Stimulated activated CD4-positive, alpha-beta T cell treated with anti-CD3 and anti-CD28 coated beads, Interleukin-2, amount 100 ng/mL, for 24 hours (primary cell): ENCODE measurements at places on chromosomes 12 and 14.
A peak's percentile ranks its signal among the peaks of the same experiment; 100 is the strongest.

DNA sequence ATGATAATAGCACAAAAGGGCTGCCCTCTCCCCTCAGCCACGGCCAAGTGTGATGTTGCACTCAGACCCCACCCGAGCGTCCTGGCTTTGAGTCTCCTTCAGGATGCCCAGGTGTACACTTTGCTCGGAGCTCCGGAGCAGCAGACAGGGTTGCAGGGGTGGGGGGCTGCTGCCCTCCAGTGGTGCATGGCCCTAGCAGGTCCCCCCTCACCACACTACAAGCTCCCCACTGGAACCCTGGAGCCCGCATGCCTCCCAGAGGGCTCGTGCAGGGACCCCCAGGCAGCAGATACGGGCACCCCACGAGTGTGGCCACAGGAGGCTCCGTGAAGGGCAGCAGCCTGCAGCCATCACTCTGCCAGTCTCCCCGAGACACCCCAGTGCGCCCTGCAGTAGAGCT is 69.9 kb upstream of the C14orf180 start:
- no peak for DNase-seq

DNA sequence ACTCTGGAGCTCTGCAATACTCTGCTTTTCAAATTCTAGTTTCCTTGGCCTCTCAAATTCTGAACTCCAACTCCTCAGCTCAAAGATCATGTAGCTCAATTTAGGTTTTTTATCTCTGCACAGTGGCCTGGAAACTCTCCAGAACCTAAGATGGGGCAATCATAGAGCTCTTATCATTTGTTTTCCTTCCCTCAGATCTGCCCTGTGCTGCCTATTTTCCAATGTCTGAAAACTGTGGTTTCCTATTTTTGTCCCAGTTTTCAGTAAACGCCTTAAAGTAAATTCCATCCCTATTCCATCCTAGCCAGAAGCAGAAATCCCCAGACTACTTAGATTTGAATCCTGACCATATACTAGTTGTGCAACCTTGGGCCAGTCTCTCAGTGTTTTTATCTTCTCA is 73.2 kb downstream of the CEP83 start:
- no peak for DNase-seq

- DNase-seq = no peak
Observed at GRCh38 chr14:100609331-100609870, 22.2 kb upstream of the BEGAIN start.

- no peak for DNase-seq
Observed at GRCh38 chr12:12977231-12977630, 22.8 kb downstream of the HEBP1 start.

GRCh38 chr12:92543840-92544239 is 158.9 kb upstream of the PLEKHG7 start:
- no peak for DNase-seq

DNA sequence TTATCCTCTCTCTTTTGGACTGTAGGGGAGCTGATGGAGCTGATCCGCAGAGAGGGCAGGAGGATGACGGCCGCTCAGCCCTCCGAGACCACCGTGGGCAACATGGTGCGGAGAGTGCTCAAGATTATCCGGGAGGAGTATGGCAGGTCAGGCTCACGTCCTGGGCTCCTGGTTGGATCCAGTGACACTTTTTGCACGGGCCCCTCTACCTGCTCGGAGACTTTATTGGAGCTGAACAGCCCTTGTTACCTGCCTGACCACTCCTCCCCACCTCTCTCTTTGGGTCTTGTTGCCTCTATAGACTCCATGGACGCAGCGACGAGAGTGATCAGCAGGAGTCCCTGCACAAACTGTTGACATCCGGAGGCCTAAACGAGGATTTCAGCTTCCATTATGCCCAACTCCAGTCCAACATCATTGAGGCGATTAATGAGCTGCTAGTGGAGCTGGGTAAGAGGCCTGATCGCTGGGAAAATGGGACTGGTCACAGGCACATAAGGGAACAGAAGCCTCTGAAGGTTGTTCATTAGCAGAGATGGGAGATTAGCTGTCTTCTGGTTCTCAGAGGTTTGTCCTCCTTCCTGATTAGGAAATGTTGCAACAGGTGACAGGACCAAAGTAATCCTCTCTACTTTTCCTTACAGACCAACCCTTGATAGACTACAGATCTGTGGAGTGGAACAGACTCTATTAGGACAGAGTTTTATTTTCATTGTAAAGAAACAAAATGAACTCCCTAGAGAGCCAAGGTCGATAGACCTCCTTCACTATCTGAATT is 718 bp downstream of the EIF2B2 start:
- DNase-seq = no peak

DNA sequence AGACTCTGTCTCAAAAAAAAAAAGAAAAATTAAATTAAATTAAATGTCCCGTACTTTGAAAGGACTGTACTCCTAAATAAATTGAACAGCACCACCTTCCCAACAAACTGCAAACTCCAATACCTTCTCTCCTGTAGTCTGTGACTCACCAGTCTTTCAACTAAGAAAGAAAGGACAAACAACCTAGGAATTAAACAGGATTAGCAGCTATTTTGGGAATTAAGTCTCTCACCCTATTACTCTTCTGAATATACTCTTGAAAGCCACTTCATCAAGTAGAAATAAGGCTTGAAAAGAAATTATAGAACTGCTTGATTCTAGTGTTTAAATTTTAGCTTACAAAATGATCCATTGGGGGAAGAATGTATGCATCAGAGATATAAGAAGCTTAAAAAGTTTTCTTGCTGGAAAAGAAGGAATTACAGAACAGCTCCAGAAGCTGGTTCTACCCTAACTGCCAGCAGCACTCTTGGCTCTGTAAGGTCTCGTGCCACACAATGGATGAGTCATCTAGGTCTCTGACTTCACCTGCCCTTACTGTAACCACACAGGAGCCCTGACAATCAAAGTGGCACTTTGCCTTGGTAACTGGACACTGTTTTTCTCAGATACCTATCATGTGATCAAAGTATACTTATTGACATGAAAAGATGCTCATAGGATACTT is 57.0 kb upstream of the CERS5 start:
- peak; percentile 30 for DNase-seq

GRCh38 chr12:107223821-107224220 is 130.5 kb upstream of the CRY1 start:
- DNase-seq = no peak
